ENCODE measurements at places on chromosomes 16 and 17. TPM values are rescaled to one million over a fixed set of nuclear protein-coding genes. Genes with fewer than 3 reads are reported as not detected.

DNA sequence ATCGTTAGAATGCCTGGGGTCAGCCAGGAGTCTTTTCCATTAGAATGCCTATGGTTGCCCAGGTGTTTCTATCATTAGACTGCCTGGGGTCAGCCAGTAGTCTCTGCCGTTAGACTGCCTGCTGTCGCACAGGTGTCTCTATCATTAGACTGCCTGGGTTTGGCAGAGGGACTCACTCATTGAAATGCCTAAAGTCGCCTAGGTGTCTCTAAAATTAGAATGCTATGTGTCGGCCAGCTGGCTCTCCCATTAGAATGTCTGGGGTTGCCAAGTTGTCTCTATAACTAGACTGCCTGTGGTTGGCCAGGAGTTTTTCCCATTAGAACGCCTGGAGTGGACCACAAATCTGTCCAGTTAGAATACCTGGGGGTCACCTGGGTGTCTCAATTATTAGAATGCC lies 2266.5 kb downstream of the TP53TG3F start:
- no peak for DNase-seq
- H3K4me3 ChIP-seq, result no peak overlapping the region

The GRAP gene
- 9.9 TPM for total RNA-seq

The RRAD gene
- total RNA-seq, result 0.65 TPM

The CES5A gene
- total RNA-seq, result not detected

The C17orf113 gene
- 0.15 TPM for total RNA-seq

The CHST6 gene
- total RNA-seq, result not detected

The NAGS gene
- 1.5 TPM for total RNA-seq

Data from activated CD4-positive, alpha-beta memory T cell treated with anti-CD3 and anti-CD28 coated beads for 36 hours (primary cell).